ENCODE measurements at places on chromosomes 2 and 18. TPM values are rescaled to one million over a fixed set of nuclear protein-coding genes. Genes with fewer than 3 reads are reported as not detected.

Gene SPATA3
- not detected for total RNA-seq

Gene FOXI3
- not detected for total RNA-seq

Gene TDRD15
- not detected for total RNA-seq

Gene TUBA3E
- 0.09 TPM for total RNA-seq

Gene EN1
- total RNA-seq = 0.30 TPM

Gene SNED1
- 0.14 TPM for total RNA-seq

Gene ANO7
- 0.69 TPM for total RNA-seq

Gene SLC4A3
- 6.6 TPM for total RNA-seq

Gene LOXHD1
- total RNA-seq = not detected

Gene NDUFS1
- total RNA-seq = 145 TPM

Gene ALLC
- not detected for total RNA-seq

Gene MAP3K19
- not detected for total RNA-seq

Measured in smooth muscle cell of the umbilical artery (primary cell).